ENCODE measurements at places on chromosomes 12 and 14.

DNA sequence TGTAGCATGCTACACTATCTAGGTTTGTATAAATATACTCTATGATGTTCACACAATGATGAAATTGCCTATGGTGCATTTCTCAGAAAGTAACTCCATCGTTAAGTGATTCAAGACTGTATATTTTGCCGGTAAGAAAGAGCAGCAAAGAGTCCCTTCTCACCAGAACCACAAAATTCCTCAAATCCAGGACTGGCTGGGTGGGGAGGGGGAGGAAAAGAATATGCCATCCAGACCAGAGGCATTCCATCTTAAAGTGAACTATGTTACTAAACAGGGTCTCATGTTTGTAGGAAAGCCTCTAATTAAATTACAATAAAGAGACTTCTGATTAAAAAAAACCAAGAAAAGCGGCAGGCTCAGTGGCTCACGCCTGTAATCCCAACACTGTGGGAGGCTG, 11.5 kb downstream of the UBE2N start:
- DNase-seq: no peak

DNA sequence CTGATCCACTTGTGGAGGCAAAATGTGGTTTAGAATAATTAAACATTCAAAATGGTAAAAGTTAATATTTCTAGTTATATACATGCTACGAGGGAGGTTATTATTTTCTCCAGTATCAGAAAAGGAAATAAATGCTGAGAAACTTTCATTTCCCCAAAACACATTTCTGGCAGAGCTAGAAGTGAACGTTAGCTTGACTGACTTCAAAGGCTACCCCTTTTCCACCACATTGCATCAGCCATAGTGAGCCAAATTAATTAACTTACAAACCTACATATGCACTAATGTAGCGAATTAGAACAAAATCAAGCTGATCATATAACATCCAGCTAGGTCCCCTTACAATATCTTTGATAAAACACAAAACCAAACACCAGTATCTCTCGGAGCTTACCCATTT, 49.3 kb upstream of the RERGL start:
- no peak for DNase-seq

GRCh38 chr12:92136026-92136730, 9.5 kb downstream of the BTG1 start:
- no peak for DNase-seq

DNA sequence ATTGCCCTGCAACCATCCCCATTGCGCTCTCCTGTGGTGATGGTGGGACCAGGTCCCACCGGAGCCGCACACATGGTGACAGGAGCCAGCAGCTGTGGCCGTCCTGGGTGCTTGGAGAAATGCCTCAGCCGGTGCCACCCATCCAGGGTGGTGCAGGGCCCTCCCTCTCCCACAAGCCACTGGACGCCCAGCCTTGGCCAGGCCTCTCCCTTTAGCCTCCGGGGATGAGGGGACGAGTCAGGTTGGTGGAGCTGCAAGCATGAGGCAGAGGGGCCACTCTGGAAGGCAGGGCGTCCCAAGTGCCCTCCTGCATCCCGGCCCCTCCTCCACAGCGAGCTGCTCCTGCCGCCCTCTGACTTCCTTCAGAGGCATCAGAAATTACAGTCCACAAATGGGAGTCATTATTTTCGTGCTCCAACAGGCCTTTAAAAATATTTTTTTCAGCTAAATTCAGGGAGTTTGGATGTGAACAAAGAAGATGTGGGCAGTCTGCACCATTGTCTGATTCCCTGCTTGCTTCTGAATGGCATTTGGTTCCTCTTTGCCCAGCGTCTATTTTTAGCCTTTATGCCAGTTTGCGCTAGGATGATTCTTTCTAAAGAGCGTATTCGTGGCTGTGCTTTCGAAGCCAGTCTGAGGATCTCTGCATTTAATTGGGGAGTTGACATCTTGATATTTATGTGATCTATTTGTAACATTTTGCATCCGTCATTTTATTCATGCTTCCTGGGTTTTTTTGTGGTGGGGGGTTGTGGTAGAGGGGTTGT, 189.4 kb downstream of the ADGRD1 start:
- DNase-seq: no peak

GRCh38 chr12:1325666-1326065, 268.7 kb downstream of the FBXL14 start:
- no peak for DNase-seq

DNA sequence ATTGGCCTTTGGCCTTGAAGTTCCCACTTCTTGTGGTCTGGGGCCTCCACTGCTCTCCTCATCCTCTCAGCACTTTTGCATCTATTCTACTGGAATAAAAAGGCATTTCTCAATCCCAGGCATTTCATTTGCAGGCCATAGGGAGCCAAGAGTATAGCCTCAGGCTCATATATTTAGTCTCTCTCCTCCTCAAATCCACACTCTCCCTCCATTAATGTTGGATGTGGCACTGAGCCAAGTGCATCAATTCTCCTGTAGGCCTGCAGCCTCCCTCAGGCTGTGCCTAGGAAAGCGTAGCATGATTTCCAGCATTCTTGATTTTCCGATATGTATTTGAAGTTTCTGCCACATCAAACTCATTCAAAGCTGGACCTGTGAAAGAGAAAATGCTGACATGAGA, 211.5 kb upstream of the CPNE8 start:
- no peak for DNase-seq

DNA sequence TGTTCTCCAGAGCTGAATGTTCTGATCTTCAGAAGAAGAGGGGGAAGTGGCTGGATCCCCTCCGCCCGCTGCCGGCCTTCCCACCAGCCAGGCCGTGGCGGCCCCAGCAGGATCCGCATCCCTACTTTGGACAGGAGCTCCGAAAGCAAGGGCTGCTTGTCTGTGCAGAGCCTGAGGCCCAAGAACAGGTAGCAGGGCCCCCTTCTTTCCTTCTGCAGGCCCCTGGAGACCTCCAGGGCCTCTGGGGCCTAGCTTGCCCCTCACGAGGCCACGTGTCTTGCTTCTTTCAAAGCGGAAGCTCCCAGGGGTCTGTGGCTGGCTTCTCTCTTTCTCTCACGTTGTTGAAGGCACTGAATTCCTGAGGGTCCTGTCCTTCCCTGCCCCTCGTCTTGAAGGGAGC, 13.2 kb downstream of the PGF start:
- DNase-seq: no peak

- DNase-seq: no peak
Measured at GRCh38 chr14:50785457-50786063, 45.4 kb downstream of the NIN start.

- peak; percentile 90 for DNase-seq
Measured at GRCh38 chr12:96399919-96400630, at the start of gene CDK17. CDK17 (minus strand) TSS chr12:96400439; CDS start chr12:96334836, 65,603 bp downstream.

GRCh38 chr12:116210131-116210530, 67.4 kb downstream of the MED13L start:
- peak; percentile 14 for DNase-seq

DNA sequence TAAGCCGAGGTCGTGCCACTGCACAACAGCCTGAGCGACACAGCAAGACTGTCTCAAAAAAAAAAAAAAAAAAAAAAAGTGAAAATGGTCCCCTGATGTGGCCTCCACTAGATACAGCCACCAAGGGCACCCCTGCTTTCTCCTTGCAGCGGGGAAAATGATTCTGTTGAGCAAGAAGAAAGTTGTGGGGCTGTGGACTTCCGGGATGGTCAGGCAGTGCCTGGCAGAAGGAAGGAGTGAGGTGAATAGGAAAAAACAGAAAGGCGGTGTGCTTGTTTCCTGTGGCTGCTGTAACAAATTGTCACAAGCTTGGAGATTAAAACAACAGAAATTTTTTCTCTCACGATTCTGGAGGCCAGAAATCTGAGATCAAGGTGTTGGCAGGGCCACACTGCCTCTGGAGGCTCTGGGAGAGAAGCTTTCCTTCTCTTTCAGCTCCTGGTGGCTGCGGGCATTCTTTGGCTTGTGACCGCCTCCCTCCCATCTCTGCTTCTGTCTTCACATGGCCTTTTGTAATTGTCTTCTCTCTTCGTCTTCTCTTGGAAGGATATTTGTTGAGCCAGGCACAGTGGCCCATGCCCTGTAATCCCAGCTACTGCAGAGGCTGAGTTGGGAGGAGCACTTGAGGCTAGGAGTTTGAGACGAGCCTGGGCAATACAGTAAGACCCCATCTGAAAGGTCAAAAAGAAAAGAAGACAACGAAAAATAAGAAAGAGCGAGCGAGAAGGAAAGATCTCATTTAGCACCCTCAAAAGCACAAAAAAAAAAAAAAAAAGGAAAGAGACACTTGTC, 116.6 kb upstream of the MED13L start:
- no peak for DNase-seq

DNA sequence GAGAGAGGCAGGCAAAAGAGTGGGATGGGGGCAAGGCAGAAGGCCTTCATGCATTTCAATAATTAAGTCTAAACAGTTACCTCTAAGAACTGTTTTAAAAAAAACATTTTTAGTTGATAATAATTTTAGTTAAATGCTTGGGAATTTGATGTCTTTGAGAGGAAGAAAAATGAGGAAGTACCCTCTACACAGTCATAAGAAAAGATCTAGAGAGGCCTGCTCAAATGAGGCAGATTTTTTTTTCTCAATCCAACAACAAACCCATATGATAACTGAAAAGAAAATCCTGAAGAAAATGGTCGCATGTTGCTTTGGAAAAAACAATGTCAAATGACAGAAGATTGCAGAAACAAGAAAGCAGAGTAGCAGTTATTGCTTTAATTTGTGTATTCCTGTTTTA, 25.6 kb downstream of the SINHCAF start:
- no peak for DNase-seq

GRCh38 chr12:5507401-5507935, 75.6 kb downstream of the NTF3 start:
- DNase-seq: no peak

DNA sequence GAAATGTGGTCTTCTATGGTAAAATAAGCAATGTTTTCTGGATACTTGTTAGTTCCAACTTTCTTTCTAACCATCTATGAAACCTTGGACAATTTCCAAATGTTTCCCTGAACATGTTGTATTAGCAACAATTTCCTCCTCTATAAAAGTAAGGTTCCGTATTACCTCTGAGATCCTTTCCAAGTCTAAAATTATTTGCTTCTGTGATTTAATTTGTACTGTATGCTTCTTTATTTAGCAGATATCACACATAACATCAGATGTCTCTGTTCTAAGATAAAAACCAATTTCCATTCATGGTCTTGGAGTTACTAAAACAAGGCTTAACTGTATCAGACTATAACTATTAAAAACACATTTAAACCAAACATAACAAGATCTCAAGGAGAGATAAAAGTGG, 177.2 kb downstream of the FOXA1 start:
- no peak for DNase-seq

GRCh38 chr12:3263939-3264922, 187.1 kb downstream of the TSPAN9 start:
- DNase-seq: peak; percentile 17

DNA sequence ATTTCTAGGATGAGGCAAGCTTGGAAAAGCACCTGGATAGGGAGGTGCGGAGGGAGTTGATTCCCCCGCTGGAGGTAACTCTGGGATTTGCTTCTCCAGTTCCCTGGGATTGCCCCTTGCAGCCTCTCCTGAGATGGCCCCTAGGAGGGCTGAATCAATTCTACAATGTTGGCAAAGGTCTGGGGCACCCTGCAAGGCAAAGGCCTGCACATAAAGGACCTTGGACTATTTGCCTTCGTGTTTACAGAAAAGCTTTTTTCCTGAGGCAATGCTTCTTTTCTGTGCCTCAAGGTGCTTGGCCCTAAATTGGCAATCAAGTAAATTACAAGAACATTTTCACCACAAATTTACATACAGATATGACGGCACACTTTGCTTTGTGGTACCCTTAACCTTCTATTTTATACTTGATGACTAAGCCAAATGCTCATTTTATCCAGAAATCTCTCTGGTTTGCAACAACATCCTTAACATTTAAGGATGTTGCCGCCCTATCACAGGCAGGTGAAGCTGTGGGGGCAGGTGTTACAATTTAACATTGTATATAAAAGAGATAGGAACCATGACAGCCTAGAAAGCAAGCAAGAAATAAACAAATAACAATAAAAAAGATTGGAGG, 40.3 kb downstream of the TIMELESS start:
- DNase-seq: no peak

DNA sequence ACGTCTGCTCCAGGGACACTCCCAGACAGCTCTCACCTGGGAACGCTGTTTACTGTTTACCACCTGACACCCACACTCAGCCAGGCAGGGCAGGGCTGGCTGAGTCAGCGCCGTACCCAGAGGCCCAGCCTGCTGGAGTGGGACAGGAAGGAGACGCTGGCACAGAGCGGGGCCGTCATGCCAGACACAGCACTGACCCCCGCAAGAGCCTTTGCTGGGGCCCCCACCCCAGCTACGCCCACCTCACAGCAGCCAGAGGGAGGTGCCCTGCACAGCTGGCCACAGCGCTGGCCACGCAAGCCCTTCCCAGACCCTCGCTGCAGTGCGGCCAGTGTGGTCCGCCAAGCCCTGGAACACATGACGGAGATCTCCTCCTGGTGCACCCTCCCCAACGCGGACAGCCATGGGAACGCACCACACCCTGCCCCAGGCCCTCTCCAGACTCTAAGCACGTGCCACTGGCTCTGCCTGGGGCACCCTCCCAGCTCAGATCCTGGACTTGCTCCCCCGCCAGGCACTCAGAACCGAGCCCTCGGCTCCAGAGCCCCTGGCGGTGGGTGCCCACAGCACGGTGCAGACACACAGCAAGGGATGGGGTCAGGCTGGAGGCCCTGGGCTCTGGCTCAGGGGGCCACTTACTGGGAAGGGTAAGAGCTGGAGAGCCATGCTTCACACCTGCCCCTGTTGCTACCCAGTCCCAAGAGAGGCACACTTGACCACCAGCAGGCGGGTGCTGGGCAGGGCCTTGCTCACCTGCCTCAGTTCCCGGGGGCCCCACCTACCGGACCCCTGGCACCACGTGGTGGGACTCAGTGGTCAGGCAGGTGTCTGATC, 5.7 kb downstream of the AHNAK2 start:
- peak; percentile 70 for DNase-seq

DNA sequence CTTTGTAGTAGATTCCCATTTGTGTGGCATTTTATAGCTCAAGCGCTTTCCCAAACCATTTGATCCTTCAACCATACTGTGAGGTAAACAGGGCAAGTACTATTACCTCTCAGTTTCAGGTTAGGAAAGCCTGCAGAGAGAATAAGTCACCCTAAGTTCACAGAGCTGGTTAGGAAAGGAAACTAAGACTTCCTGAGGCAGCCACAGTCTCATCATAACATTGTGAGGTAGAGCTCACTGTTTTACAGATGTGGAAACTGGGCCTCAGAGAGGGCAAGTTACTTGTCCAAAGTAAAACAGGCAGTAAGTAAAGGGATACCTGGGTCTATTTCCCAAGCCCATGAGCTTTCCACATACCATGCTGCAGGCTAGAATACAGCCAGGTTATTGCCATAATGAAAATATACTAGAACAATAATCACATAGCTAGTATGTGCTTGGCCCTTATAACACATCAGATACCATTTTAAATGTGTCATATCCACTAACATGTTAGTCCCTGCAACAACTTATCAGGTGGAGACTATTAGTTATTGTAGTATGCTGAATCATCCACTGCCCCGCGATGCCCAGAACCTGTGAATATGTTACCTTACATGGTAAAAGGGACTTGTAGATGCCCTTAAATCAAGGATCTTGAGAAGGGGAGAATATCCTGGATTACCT, 150.9 kb upstream of the GRIP1 start:
- no peak for DNase-seq

GRCh38 chr12:132390287-132391076, 61.1 kb upstream of the GALNT9 start:
- DNase-seq: no peak
